ENCODE measurements at places on chromosomes 12 and 14.
A peak's percentile ranks its signal among the peaks of the same experiment; 100 is the strongest.

DNA sequence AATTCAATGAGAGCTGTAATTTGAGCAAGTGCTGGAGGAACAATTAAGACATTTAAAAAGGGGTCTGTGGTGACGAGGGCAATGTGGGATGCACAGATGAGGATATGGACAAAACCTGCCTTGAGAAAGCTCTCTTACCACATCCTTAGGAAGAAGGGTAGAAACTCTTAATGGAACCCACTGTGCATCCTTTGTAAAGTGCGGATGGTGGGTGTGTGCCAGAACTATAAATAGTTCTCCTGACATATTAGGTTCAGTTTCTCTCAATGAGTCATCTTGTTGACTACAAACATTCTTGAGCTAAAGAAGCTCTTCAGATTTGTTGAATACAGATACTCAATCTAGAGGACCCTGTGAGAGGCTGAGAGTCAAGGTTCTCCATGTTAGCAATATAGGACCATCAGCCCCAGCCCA is 106.1 kb upstream of the ANO4 start:
- no peak for DNase-seq

DNA sequence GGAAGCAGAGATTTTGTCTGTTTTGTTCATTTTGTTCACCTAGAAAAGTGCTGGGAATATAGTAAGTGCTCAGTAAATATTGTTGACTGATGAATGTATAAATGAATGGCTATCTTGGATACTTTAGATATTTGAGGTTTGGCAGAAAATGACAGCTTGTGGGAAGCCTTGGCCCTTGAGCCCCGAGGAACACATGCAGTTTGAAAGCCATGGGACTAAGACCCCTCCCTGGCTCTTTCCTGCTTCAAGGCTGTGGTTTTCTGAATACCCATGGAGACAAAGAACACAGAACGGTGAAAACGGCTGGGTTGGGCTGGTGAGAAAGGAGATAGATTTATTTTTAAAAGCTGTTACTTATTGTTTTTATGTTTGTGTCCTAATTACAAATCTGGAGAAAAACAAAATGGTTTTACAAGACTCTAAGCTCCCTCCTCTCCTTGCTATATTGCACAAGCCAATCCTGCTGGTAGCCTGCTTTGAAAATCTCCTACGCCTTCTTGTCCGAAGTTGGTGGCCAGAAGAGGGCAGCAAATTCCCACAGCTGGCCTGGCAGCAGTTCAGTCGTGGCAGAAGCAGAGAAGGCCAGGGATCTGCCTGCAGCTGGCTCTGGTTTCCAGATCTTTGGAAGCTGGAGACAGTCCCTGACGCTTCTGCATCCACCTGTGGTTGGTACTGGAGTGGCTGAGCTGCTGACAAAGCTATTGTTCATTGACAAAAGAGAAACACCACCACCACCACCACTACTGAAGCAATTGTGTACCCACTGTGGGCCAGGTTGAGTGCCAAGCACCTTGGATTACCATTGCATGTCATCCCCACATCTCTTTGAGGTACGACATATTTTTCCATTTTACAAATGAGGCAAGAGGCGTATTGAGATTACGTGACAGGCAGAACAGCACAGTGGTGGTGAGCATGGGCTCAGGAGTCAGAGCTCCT is 5.2 kb upstream of the KRT85 start:
- peak; percentile 70 for DNase-seq

DNA sequence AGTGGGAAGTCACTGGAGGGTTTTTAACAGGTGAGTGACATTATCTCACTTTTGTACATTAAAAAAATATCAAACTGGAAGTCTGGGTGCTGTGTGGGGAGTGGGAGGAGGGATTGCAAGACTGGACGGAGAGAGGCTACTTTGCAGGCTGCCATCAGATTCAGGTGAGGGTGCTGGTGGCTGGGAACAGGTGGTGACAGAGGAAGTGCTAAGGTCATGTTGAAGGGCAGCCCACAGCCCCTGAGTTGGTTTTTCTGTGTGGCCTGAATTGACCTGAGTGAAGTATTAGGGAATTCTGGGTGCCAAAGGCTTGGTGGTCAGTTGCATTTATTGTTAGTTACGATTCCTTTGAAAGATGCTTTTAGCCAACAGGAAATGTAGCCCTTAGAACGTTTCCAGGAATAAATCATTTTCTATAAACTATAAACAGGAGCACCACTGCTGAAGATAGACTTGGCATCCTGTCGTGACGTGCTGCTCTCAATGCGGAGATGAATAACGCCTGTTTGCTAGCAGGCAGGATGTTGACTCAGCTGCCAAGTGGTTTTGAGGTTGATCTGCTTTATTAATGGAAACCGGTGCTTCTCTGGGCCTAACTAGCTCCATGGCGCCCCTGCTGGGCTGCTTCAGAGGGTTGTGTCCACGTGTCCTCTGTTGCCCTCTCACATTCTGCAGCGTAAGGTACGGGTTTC is 707.5 kb upstream of the TMEM132C start:
- peak; percentile 16 for DNase-seq

GRCh38 chr12:109946505-109946904 is 46.4 kb downstream of the TCHP start:
- DNase-seq: no peak

DNA sequence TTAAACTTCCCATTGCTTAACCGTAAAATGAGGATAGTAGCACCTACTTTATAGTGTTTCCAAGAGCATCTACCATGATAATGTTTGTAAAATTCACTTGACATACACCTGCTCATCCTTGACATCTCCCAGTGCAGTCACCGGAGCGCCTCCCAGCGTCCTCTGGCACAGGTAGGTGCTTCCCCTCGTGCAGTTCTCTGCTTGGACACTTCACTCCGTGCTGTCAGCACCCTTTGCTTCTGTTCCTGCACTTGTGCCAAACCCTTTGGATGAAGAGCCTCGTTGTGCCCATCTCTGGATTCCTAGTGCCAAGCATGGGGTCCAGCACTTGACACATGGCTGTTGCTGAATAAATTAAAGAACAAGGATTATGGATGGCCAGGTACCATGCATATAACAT is 28.3 kb downstream of the ETV6 start:
- no peak for DNase-seq

GRCh38 chr12:52884526-52885293 is 20.2 kb downstream of the KRT8 start:
- DNase-seq: no peak

- no peak for DNase-seq
Observed at GRCh38 chr12:68432622-68433021, 100.5 kb upstream of the MDM1 start.

DNA sequence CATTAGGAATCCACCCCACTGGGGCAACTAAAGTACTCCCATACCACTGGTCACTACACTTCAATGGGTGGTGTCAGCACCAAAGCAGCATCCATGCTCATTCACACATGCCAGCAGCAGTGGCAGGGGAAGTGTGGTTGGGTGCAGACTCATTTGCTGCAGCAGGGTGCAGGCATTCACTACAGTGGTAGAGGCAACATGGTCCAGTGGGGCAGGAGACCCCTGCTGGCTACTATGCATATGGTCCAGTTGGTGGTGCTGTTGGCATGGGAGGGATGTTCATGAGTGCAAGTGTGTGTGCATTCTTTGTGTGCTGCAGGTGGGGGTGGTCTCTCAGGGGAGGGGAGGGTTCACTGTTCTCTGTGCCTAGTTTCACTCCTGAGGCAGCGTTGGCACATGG is 908.4 kb upstream of the NOVA1 start:
- no peak for DNase-seq

GRCh38 chr14:92603309-92604242 is 90.0 kb downstream of the RIN3 start:
- DNase-seq: peak; percentile 2

DNA sequence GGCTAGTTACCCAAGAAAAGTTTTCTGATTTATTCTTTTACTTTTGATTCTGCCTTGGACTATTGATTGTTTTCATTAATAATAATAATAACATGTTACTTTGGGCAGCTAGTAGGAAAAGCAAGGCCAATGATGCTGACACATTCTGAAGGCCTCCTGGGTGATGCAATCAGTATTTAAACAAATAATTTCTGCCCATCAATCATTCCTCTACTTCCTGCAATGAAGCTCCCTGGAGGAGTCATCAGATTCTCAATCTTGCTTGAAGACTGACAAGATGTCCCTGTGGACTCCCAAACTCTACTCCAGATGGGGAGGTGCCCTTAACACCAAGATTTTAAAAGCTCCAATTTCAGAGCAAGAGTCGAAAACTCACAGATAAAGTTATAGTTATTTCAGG is at the start of gene SPX:
TSS of gene SPX (plus strand) at position 244 of the 400 bp plus-strand sequence. CDS start 177 bp downstream, outside the sequence.
- DNase-seq: no peak

GRCh38 chr12:130953771-130954543 is at the start of gene ADGRD1:
ADGRD1 (plus strand) TSS chr12:130953907; CDS start chr12:130954466, 559 bp downstream.
- DNase-seq: peak; percentile 23

DNA sequence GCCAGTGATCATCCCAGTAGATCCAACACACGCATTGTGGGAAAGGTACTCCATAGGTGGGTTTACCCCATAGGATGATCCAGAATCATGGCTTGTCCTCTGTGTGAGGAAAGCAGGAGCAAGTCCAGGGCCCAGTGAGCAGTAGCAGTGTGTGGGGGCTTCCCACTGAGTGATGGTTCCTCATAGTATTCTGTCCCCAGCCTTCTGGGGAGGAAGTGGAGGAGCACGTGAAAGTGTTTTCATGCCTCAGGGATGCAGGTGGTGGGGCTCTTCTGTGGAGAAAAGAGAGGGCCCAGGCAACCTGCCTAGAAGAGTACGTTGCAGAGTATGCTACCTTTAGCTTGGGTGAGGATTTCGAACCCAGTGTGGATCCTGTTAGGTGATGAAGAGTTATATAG is 56.5 kb downstream of the SUSD6 start:
- no peak for DNase-seq

DNA sequence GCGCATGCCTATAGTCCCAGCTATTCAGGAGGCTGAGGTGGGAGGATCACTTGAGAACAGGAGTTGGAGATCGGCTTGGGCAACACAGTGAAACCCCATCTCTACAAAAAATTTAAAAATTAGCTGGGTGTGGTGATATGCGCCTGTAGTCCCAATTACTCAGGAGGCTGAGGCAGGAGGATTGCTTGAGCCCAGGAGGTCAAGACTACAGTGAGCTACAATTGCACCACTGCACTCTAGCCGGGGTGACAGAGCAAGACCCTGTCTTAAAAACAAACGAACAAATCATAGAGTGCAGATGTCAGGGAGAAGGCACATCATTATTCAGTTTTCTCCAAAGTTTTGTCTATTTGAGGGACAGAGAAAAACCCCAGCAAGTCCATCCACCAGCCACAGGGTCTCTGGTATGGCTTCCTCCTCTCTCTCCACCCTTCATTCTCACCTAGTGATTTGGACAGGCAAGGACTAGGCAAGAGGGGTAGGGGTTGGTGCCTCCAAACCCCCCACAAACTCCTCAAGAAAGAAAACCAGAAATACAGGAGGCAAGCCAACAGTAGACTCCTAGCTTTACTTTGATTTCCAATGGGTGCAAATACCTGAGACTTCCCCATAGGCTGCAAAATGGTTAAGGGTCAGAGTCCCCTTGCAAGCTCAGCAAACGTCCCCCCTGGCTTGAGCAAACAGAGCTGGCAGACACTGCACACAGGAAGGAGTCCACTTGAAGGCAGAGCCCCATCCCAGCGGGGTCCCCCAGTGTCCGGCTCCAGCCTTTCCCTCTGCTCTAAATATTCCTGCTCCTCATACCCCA is 26.5 kb upstream of the RPLP0 start:
- DNase-seq: no peak

GRCh38 chr14:87687420-87687819 is 305.6 kb downstream of the GALC start:
- no peak for DNase-seq
